Right renal pelvis (tissue), 4 donors: ENCODE measurements at places on chromosomes 4 and X.

GRCh38 chr4:55906989-55907388 is 41.8 kb upstream of the CEP135 start:
- DNase-seq, result no peak

GRCh38 chrX:68762766-68763165 is 66.1 kb upstream of the EFNB1 start:
- DNase-seq, result no peak

- DNase-seq, result no peak
These were observed 45.1 kb downstream of the SPATA4 start for GRCh38 chr4:176150356-176150682.

DNA sequence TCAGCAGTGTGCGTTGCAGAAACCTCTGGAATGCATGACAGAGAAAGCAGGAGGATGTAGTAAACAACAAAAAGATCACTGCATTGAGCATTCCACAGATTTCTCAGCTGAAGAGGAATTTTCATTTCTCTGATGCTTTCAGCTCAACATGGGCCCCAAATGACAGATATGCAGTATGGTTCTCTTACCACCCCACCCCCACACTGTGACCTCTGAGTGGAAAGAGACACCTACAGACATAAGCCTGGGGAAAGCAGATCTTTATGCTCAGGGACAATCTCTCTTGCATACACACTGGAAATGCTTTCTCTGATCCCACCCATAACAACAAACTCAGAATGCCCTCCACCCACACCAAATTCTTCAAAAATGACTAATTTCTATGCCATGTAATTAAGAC is 983.7 kb upstream of the LCORL start:
- DNase-seq, result no peak

- DNase-seq, result no peak
These were observed 11.9 kb upstream of the KIT start for GRCh38 chr4:54645830-54646229.

DNA sequence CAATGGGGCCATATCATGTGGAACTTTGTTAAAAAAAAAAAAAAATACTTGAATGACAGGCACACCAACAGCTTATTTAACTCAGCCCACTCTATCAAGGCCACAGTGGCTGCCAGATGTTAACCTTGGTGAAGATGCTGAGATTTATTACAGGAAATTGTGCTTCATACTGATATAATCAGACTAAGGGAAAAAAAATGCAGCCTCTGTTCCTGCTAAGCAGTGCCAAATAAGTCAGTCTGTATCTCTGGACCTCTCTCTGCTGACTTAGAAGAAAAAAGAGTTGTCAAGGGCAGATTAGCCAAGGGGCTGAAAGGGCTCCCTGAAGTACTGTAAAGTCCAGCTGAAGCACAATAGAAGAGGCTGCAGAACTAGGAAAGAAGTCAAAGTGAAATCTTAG is 677.7 kb upstream of the HTR2C start:
- DNase-seq, result no peak

DNA sequence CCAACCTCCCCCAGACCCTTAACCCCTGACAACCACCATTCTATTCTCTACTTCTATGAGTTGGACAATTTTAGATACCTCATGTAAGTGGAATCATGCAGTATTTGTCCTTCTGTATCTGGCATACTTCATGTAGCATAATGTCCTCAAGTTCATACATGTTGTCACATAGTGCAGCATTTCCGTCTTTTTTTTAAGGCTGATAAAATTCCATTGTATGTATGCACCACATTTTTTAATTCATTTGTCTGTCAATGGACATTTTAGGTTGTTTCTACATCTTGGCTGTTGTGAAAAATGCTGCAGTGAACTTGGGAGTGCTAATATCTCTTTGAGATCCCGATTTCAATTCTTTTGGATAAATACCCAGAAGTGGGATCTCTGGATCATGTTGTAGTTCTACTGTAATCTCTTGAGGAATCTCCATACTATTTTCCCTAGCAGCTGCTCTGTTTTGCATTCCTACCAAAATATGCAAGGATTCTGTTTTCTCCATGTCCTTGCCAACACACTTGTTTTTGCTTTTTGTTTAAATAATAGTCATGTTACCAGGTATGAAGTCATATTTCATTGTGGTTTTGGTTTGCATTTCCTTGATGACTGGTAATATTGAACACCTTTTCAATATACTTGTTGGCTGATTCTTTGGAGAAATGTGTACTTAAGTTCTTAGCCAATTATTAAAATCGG is 48.8 kb upstream of the ADAD1 start:
- DNase-seq, result no peak
